NB4 (cell line): ENCODE measurements at places on chromosomes 11 and 22.

- DNase-seq, result peak; percentile 29
These were observed 147.5 kb downstream of the CRYBB2 start for GRCh38 chr22:25366876-25367466.

DNA sequence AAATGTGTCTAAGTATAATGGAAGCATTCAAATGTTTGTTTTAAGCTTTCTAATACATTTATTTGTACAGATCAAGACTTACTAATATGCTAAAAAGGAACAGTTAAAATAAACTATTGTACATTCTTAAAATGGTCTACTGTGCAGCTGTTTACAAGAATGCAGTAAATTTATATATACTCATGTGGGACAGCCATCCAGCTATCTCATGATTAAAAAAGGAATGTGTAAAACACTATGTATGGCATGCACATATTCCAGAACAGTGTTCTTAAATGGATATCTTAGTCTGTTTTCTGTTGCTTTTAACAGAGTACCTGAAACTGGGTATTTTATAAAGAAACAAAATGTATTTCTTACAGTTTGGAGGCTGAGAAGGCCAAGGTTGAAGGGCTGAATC lies 30.2 kb upstream of the CSTF3 start:
- no peak for DNase-seq

DNA sequence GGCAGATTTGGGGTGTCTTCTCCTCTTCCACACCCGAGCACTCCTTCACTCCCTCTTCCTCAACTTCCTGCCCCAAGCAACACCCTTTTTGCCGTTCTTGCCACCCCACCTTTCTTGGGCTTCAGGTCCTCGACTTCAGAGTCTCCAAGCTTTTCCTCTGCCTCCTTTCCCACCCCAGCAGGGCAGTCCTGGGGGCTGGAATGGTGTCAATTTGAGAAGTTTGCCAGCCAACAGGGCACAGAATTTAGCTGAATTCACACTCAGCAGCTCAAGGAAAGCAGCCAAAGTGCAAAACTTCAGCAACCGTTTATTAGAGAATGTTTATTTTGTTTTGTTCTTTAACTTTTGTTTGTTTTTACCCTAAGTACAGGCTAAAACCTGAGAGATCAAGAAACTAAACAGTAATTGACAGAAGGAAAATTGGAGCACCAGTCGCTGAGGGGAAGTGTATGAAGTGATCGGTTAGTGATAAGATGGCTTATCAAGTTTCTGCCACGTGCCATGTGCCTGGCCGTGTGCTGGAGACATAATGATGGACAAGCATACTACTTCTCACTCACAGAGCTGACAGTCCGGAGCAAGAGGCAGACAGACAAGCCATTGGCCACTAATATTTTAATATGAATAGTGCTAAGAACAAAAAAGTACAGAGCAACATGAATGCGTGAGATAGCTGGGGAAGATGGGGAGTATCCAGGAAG lies 44.4 kb downstream of the AHNAK start:
- DNase-seq, result peak; percentile 45

DNA sequence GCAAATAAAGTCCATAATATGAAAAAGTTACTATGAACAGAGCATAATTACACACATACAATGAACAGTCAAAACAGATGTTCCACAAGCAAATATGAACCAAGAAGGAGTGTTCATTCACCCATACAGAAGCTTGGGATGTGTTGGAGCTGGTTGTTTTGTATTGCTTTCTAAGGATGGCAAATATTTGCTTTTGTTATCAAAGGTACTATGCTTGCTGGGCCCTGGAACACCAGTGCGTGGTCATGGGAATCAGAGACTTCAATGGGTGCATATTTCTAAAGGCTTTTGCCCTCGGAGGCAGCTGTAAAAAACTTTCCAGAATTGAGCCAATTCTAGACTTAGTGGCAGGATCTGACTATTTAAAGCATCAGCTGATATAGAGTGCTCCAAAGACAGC lies 85.1 kb downstream of the BARX2 start:
- no peak for DNase-seq

DNA sequence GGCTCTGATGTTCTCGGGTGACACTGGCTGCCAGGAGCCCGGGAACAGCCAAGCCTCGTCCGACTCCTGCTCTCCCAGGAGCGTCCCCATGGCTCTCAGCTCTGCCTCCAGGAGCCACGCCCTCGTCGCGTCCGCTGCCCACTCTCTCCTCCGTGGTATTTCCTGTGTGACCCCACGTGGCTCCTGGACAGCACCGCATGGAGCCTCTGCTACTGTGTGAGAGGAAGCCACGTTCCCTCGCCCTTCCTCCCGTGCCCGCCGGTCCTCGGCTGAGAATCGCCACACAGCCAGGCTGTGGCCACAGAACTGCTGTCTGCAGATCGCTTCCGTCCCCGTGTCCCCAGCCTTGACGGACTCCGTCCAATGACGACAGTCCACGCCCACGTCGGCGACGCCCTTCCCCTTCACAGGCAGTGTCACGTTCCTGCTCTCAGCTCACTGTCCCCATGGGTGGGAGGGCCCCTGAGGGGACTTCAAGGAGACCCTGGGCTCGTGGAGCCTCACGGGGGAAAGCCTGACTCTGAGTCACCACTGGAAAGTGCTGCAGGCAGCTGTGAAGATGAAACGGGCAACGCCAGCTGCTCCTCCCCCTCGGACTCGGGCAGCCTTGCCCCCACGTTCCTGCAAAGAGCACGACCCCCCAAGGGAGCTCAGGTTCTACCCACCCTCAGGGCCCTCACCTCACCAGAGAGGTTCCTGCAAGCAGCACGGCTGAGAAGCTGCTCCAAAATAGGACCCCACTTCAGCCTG lies 458.5 kb downstream of the BRD1 start:
- peak; percentile 86 for DNase-seq

DNA sequence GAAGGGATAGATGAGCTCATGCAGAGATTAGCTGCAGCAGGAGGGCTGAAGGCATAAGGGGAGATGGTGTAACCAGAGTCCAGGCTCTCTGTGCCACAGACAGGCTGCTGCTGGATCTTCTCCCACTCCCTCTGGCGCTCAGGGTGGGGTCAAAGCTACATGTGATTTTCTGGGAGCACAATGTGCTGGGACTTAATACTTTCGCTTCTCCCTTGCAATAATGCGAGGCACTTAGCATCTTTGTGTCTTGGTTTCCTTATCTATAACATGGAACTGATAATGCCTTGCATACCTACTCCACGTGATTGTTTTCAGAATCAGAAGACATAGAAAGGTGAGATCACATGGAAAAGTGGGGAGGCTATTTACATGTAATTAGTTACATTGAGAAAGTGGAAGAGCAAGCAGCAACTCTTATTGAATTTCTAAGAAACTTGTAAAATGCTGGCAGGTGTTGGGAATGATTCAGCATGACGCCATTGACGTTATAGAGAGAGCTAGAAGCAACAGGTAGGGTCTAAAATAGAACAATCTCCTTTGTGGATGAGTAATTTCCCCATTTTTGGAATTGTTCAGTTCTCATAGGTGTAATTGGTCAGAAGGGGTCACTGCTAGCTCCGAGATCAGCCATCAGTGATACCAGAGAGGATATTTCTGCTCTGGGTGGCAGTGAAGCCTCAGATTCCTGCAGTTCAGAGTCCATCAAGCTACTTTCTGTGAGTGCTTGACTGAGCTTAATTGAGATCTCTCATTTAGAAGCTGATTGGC lies 8.2 kb upstream of the OR9I1 start:
- DNase-seq, result no peak
